ENCODE measurements at places on chromosomes 11 and 22.

DNA sequence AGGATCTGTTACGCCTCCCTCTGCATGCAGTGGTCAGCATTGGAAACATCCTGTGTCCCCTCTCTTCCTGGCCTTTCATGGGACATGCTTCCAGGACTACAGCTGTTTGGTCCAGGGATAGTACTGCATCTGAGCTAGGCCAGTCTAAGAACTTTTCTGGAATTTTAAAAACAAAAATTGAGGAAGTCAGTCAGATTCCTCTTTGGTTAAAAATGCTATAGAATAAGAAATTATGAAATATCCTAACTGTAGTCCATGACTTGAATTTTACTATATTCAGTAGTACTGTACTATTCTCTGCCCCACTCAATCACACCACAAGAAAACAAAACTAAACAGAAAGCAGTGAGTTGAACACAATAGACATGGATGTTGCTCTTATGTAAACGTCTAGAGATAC lies 201.0 kb upstream of the CADM1 start:
- no peak for DNase-seq

GRCh38 chr11:16933291-16933690 lies 80.9 kb downstream of the PLEKHA7 start:
- DNase-seq = no peak

- DNase-seq = no peak
Measured at GRCh38 chr22:49295851-49296560, 531.7 kb downstream of the BRD1 start.

- peak; percentile 43 for DNase-seq
Measured at GRCh38 chr22:43152357-43153071, 1.2 kb downstream of the TSPO start.

- peak; percentile 7 for DNase-seq
Measured at GRCh38 chr22:21866833-21867527, 465 bp downstream of the MAPK1 start.

DNA sequence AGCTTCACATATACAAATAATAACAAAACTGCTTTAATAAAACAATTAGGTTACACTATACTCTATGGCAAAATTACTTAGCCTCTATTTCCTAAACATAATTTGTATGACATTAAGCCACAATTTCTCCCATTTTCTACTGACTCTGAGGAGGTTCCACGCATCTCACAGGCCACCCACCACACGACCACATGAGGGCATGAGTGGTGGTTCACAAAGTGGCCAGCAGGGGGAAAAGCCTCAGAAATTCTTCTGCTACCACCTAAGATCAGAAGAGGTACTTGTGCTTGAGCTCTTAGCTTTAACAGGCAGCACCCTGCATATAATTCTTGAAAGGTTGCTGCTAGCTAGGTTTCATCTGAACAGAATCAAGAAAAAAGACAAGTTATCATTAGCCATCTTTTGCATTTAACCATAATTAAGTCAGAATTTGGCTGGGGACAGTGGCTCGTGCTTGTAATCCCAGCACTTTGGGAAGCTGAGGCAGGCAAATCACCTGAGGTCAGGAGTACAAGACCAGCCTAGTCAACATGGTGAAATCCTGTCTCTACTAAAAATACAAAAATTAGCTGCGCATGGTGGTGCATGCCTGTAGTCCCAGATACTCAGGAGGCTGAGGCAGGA lies 7.7 kb downstream of the LPXN start:
- peak; percentile 67 for DNase-seq

DNA sequence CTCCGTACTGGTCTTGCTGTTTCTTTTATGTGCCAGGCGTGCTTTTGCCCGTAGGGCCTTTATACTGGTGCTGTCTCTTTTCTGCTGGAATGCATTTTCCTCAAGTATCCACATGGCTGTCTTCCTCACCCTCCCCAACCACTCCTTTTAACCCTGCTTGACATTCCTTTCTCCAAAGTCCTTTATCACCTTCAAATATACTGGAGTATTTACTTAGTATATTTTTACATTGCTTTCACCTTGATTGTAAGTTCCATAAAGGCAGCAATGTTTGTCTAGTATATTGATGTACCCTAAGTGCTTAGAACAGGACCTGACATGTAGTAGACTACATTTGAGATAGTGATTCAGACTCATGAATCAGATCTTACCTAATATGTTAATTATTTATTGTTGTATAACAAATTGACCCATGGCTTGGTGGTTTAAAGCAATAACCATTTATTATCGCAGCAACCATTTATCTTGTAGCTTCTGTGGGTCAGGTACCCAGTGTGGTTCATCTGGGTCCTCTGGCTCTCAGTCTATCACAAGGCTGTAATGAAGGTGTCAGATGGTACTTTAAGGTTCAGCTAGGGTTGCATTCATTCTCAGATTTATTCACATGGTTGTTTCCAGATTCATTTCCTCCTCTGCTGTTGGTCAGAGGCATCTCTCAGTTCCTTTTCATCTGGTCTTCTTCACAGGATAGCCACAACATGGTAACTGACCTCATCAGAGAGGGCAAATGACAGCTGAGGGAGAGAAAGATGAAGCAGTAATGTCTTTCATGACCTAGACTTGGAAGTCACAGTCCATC lies 34.2 kb downstream of the DDX10 start:
- DNase-seq = no peak

GRCh38 chr11:32960553-32961164 lies 55.0 kb upstream of the DEPDC7 start:
- no peak for DNase-seq

DNA sequence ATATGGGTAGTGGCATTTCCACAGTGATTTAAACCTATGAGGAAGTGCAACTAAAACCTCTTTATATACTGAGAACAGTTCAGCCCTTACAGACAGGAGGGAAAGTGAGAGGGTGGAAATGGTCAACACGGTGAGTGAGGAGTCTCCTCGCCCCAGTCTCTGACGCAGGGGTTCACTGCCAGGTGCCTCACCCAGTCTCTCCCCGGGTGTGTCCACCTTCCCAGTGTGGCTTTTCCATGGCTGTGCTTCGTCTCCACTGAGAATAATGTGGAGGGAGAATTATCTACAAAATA lies 116.6 kb upstream of the TOP3B start:
- DNase-seq = no peak

DNA sequence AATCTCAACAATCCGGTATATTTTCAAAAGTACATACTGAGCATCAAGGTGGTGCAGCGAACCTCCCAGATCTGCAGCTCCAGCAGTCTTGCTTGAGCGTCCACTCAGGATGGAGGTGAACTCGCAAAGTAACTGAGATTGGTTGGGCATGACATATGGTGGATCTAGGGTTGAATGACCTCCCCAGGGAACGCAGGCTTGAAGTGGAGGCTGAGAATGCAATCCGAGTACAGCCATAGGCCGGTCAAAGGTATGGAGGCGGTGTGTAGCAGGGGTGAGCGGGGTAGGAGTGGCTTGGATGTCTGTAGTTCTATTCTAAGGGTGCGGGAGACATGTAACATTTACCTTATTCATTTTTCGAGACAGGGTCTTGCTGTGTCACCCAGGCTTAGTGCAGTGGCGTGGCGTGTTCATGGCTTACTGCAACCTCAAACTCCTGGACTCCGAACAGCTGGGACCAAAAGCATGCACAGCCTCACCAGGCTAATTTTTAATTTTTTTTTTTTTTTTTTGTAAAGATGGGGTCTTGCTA lies 631 bp upstream of the C22orf39 start:
- DNase-seq = no peak

DNA sequence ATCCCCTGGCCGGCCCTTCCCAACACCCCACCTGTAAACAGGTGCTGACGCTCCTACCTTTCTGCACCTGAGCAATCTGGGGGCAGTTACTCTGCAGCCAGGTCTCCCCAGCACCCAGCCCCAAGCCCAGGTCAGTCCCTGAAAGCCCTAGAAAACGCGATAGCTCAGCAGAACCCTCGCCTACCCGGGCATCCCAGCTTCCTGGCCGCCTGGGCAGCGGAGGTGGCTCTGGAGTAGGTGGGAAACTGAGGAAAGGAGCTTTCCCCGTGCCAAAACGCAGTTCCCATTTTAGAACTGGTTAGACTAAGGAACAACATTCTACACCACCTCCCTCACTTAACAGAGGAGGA lies 445 bp downstream of the SYTL2 start:
- DNase-seq = no peak

GRCh38 chr11:22432291-22433093 lies 94.3 kb downstream of the SLC17A6 start:
- DNase-seq = no peak

- no peak for DNase-seq
Measured at GRCh38 chr11:24574461-24574860, 77.6 kb downstream of the LUZP2 start.

DNA sequence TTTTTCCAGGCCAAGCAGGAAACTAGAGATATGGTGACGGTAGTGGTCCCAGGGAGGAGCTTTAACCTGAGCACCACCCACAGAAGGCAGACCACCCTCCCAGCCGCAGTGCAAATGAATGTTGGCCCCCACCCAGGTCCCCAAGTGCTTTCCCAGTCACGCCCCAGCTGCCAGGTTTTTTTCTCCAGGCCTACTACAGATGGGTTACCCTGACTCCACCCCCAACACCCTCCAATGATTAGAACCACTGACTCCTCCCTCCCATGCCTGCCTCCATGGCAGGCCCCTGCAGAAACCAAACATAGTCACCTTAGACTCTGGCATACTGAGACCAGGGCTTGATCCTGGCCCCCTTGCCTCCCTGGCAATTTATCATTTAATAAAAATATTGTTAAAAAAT lies 58.7 kb upstream of the CHST1 start:
- DNase-seq = no peak

DNA sequence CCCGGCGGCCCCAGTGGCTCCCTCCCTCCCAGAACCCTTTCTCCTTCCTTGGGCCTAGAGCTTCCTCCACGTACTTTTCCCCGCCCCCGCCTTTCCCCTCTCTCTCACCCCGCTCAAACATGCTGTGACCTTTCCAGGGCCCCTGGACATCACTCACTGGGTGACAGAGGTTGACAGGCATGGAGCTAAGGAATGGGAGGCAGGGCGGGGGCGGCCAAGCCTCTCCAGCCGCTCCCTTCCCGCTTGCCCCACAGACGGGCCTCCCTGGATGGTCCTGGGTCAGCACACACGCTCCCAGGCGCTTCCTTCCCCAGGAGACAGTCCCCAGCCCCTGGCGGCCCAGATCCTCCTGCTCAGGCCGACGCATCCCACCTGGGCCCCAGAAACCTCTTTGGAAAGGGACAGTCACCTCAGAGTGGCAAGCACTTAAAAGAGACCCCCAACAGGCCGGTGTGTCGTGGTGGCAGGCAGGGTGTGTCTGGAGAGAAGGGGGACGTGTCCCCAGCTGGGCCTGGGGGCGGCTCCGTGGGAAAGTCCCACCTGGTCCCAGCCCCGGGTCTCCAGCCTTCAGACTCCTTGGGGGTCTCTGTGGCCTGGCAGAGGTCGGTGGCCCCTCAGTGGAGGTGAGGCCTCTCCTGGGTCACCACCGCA lies 8.8 kb downstream of the H19 start:
- DNase-seq = no peak

DNA sequence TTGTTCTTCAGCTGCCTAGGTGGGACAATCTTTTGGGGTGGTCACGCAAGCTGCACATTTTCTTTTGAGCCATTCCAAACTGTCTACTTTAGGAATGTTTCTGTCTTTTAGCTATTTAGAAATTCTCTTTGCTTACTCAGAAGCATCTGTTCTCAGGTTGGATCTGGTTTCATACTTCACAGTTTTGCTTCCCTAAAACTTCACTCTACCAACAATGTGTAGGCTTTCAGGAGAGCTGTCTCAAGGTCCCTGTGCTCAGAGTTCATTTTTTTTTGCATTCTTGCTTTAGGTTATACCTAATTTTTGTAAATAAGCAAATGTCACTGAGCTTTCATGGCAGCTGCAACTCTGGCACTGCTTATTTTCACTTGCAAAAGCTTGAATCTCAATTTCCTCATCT lies 36.7 kb downstream of the CCDC90B start:
- DNase-seq = no peak

GRCh38 chr11:40421208-40421981 lies 1038.1 kb downstream of the LRRC4C start:
- DNase-seq = no peak

DNA sequence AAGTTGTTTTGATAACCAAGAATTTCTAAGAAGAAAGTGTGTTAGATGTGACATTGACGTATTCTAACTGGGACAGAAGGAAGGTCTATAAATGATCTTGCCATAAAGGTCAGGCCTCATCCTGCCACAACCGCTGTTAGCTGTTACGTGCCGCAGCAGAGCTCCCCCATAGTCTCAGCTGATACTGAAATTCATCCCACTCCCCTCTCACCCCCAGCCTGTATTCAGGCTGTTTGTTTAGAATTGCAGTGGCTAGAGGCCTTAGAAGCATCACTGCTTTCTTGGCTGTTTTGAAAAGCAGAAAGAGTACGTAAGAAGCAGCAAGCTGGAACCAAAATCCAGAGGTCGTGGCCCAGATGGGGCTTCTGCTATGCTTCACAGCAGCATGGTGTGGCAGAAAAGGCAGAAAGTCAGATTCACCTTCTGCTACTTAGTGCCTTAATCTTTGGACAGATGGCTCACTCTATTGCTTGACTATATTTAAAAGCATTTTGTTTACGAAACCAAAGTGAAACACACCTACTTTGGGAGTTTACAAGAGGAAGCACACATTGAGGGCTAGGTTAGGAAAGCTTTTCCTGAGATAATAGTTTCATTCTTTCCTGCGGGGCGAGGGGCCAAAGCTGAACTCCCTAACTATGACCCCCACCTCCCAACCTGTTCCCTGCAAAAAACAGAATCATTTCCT lies 950 bp upstream of the LAYN start:
- peak; percentile 27 for DNase-seq

DNA sequence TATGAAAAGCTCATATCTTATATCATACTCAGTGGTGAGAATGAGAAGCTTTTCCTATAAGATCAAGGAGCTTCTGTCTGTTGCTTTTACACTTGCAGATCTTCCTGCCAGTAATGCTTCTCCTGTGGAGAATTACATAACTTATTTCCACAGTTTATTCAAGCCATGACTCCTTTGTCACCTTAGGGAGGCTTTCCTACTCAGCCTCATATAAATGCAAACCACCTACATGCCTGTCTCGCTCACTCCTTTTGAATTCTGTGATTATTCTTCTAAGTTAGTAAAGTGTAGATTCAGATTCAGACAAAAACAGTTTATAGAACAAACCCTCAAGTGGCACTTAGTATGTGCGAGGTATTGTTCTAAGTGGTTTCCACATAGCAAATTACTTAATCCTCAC lies 716.1 kb upstream of the ANO3 start:
- no peak for DNase-seq

- DNase-seq = no peak
Measured at GRCh38 chr11:46492532-46492931, 101.0 kb upstream of the CHRM4 start.

Measured in activated gamma-delta T cell treated with anti-CD3 and anti-CD28 coated beads, Interleukin-2, amount 50 U/mL, for 16 hours (primary cell).